ENCODE measurements at places on chromosomes 3 and 15.

DNA sequence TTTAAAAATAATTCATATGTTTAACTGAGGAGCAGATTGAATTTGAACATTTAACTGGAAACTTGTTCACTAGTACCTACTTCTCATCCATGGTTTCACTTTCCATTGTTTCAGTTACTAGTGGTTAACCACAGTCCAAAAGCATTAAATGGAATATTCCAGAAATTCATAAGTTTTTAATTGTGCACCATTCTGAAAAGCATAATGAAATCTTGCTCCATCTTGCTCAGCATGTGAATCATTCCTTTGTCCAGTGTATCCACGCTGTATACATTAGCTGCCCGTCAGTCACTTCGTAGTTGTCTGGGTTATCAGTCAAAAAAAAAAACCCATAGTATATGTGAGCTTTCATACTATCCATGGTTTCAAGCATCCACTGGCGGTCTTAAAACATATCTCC lies 217.6 kb downstream of the TPRG1 start:
- no peak for DNase-seq

DNA sequence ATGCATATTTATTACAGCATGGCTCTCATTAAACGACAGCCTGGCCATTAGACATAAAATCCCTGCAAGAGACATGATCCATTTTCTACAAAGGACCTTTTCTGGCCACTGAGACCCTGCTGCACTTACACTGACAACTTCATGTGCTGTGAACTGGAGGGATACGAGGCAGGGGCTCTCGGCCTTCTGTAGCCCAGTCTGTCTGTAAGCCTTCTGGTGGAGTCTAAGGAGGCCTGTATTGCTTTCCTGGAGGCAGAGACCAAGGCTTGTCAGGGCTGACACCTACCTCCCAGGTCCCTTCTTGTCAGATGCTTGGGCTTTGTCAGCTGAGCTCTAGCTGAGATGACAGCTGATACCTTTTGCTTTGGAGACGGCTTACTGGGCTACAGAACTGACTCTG lies 776.9 kb upstream of the ARPP21 start:
- DNase-seq, result no peak

DNA sequence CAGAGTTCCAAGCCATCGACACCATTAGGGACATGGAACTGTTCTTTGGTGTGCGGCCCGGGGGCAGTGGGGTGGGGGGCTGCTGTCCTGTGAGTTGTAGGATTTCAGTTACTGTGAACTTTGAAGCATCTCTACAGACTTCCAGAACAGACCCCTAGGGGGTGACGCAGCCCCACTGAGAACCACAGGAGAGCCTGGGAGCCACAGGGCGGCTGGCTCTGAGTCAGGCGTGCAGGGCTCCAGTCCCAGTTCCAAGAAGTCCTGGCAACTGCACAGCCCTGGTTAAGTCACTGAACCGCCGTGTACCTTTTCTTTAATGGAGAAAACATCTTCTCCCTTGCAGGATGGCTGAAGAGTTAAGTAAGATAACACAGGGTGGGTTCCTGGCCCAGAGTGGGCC lies 23.5 kb upstream of the LRTM1 start:
- DNase-seq, result no peak

DNA sequence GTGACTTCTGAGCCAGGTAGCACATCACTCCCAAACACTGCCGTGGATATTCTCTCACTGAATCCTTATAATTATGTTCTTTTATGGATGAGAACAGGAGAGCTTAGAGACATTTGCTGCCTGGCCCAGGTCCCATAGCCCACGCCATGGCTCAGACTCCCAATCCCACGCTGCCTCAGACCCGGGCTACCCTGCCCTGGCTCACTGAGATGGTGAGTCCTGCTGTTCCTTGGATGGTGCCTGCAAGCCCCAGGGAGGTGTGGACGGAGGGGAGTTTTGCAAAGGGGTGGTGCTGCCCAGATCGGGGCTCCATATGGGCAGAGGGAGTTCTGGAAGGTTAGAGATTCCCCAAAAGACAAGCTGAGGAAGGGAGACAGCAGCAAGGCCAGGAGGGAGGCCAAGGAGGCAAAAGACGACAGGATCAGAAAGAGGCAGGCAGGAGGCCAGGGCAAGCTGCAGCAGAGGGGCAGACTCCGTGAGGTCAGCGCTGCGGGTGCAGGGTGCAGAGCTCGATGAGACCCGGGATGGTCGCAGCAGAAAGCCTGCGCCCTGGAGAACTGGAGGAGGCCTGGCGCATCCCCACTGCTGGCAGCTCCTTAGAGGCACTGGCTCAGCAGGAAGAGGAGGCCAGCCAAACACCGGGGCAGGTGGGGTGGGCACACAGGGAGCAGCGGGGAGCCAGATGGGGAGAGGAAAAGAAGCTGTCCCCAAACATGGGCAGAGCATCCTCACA lies 95.7 kb upstream of the ALDH1A3 start:
- no peak for DNase-seq

DNA sequence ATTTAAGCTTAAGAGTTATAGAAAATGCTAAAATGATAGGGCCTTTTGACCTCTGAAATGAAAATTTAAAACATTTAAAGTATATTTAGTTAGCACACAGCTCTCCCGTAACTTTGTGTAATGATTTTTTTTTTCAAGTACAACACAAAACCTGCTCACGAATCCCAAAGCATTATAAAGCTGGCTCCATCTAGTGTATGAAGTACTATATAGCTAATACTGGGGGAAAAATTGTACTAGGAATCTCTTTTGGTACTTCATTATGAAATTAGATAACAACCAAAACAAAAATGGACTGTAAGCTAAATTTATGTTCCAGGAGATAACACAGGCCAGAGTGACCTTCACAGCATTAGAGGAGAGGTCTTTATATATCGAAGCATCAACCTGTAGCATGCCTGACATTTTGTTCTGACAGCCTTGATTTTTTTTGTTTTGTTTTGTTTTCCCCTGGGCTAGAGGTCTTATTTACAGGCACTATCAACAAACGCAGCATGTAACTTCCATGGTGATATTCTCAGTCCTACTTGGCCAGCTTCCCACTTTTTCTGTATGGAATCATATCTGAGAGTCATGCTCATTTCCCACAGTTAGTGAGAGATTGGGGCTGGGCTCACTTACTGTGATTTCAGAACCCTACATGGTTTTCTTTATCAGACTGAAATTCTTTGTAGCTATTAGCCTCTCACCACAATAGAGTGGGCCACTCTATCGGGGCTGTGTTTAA lies 116.3 kb downstream of the MITF start:
- no peak for DNase-seq

DNA sequence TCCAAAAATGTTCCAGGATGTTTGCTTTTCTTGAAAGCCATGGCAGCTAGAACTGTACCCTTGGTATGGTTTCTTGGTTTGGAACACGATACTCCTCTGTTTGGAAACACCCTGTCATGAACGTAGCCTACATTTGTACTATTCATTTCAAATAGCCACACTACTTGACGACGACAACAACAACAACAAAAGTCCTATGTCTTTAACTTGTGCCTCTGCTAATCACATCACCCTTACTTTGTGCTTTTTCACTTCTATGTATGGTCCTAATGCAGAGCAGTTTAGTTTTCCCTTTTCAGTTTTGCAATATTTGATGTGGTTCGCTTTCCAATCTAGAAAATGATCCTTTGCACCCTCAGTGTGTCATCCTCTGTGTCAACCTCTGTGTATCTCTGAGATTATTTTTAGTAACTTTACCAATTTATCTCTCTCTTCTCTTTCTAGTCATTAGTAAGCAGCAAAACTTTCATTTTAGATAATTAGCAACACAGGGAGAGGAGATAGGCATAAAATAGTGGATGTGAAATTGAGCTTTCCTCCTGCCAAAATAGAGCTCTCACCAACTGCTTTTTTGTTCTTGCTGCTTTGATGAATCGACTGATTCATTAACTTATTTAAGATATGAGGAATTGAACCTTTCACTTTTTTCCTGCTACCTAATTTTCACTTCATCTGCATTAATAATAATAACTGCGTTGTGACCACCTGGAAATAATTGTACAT lies 44.1 kb upstream of the TP63 start:
- no peak for DNase-seq

DNA sequence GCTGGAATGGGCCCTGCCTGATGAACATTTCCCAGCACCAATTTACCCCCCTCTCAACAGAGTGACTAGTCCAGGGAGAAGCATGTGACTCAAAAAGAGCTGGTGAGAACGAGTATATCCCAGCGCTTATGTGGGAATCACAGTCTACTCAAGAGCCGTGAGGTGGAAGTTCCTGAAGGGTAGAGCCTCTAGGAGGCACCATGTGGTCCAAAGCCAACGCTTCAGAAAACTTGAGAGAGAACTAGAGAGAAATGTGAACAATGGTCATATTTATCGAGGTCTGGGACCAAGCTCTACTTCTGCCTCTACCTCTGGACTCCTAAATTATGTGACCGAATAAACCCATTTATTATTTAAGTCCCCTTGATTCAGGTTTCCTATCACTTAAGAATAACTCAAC lies 111.0 kb upstream of the RAP2B start:
- no peak for DNase-seq

Measured in stimulated activated CD4-positive, alpha-beta T cell treated with anti-CD3 and anti-CD28 coated beads, Interleukin-1b, Interleukin-23, amount 100 ng/mL, for 1 hour (primary cell).